Astrocyte of the spinal cord (primary cell): ENCODE measurements at places on chromosomes 5 and 9.

DNA sequence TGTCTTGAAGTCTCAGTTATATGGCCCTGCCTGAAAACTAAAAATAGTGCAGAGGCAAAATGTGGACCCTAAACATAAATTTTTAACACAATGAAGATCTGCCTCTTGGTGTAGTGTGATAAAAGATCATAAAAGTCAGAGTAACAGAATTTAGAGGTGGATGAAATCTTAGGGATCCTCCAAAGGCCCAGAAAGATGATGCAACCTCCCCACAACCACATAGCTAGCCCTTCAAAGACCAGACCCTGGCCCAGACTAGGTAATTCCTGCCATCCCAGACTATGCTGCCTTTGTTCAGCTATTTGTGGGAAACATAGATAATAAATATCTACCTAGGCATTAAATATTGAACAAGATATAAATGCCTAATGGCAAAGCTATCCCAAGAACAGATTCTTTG lies 15.3 kb downstream of the KLF9 start:
- DNase-seq, result no peak

DNA sequence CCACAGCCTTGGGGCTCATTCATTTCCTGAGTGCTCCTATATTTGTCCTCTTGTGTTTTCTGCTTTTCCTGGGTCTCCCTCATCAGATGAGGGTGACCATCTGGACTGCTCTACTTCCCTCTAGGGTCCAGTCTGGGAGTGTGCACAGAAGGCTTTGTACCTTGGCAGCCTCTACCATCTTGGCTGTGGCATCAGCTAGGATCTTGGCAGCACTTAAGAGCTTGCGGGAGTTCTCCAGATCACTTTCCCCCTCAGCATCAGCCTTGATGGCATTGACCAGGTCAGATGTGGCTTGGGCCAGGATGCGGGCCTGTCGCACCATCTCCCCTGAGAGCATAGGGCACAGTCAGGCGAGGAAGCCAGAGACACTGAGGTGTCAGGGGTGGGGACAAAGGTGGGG lies 15.8 kb downstream of the TLN1 start:
- DNase-seq, result no peak

DNA sequence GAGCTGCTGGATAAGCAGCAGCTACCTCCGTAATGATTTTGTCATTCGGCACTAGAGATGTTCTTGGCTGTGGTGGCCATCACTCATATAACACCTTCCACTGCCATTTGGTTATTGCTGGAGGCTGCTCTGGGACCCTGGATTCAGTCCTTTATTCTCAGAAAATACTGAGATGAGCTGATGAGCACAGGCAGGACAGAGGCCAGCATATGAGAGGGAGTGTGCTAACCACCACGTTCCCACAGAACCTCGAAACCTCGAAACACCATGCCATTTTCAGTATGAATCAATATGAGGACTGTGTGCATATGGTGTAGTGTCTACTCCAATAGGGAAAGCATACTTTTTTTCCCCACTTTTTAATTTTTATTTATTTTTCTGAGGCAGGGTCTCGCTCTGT lies 56.6 kb downstream of the ADAM19 start:
- no peak for DNase-seq

GRCh38 chr5:175457466-175457865 lies 13.5 kb upstream of the DRD1 start:
- DNase-seq, result no peak

GRCh38 chr5:117488976-117489500 lies 914.4 kb upstream of the SEMA6A start:
- DNase-seq, result no peak

GRCh38 chr9:30575691-30576090 lies 1808.8 kb upstream of the ACO1 start:
- no peak for DNase-seq

DNA sequence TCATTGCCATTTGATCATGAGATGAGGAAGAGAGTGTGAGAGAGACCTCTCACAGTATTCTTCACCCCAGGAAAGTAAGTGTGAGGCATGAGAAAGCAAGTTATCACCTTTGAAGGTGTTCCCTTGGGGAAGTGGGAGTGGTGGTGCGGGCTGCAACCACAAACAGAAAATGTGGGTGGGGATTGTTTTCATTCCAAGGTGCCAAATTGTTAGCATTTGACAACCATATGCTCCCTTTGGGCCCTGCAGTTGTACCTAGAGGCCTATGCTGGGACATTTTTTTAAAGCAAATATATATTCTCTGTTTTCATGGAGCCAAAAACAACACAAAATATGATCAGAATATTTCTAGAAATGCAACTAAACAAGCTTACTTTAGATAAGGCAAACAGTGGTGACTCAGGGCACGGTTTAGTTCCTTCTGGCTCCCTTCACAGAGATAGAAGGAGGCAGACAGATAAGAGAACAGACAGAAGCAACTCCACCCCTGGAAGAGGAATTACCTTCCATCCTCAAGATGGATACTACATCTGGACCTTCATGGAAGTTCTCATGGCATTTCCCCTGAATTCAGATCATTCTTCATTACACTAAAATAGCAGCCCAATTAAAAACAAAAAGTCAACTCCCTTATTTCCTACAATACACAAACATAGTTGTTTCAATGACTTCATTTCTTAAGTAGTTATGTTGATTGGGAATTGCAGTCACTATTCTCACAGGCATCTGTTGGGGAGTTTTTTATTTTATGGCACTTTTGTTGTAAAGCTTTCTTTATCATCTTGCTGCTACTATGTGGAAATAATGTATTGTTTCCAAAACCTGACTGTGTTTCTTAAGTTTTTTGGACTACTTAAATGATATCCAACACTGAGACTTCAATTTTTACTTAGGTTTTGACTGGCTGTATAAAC lies 416.6 kb downstream of the PLK2 start:
- DNase-seq, result no peak

GRCh38 chr5:157165261-157165660 lies 803 bp downstream of the GARIN3 start:
- DNase-seq, result no peak

- peak; percentile 86 for DNase-seq
Measured at GRCh38 chr5:57176350-57176857, 2.5 kb downstream of the GPBP1 start.

GRCh38 chr9:127683723-127684122 lies 23.1 kb upstream of the CFAP157 start:
- DNase-seq, result peak; percentile 35

DNA sequence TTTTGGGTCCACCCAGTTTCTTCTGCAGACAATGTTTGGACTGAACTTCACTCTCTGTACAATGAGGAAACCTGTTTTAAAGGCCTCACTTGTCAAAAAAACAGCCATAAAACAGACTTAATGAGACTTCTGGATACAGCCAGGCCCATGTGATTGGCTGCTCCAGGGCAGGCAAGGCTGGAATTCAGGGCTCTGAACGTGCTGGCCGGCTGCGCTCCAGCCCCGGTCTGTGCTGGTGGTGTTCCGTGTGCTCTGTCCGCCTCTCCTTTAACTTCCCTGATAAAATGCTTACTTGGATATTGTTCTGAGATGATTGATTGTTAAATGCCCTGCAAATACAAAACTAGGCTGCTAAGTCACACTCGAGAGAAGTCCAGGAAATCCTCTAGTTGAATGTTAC lies 131.2 kb upstream of the KLF4 start:
- DNase-seq, result no peak

GRCh38 chr9:113807173-113808061 lies 68.7 kb upstream of the ZNF618 start:
- DNase-seq, result peak; percentile 57

GRCh38 chr9:2242831-2243330 lies 227.7 kb downstream of the SMARCA2 start:
- peak; percentile 15 for DNase-seq

GRCh38 chr9:21672761-21673160 lies 129.7 kb upstream of the MTAP start:
- DNase-seq, result peak; percentile 46

DNA sequence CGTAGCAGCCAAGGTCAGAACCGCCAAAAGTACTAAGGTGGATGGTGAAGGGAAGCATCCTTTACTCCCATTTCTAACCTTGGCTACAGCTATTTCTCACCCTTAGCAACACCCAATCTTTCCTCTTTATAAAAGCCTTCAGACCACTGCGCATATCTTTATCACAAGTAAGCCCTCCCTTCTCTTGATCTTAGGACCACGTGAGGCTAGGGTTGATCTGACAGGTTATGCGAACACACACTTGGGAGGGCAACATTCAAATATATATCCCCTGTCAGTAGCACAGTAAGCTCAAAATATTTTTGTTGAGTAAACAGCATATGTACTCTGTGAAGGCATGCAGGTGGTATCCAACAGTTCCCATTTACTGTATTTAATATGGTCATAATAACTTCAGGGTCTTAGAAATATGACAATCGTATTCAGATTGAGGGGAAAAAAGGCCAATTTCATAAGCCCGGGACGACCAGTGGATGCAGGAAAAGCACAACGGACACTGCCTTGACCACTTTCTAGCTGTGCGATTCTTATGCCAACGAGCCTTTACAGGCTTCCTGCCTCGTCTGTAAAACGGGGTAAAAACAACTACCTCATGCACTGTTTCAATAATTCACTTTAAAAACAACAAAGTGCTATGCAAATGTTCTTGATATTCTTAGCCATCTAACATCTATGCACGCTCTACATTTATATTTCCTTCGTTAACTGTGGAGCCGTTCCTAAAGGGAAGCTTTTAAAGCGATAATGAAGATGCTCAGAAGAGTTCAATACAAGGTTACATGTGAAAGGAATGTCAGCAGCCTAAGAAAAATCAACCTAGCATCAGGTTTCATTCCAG lies 1.3 kb downstream of the ARSB start:
- no peak for DNase-seq

DNA sequence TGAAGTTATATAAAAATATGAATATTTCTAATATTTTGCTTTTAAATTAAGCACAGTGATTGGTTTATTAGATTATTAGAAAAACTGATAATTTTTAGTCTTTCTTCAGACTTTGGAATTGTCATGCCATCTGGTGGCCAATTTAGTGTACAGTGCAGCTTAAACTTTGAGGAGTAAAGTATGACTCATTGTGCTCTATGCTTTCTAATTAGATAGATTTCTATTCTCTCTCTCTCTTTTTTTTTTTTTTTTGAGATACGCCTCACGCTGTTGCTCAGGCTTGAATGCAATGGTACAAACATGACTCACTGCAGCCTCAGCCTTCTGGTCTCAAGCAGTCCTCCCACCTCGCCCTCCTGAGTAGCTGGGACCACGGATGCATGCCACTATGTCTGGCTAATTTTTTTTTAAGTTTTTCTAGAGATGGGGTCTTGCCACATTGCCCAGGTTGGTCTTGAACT lies 42.1 kb upstream of the GPR21 start:
- DNase-seq, result peak; percentile 91

- DNase-seq, result no peak
Measured at GRCh38 chr5:175223291-175223690, 220.7 kb downstream of the DRD1 start.

DNA sequence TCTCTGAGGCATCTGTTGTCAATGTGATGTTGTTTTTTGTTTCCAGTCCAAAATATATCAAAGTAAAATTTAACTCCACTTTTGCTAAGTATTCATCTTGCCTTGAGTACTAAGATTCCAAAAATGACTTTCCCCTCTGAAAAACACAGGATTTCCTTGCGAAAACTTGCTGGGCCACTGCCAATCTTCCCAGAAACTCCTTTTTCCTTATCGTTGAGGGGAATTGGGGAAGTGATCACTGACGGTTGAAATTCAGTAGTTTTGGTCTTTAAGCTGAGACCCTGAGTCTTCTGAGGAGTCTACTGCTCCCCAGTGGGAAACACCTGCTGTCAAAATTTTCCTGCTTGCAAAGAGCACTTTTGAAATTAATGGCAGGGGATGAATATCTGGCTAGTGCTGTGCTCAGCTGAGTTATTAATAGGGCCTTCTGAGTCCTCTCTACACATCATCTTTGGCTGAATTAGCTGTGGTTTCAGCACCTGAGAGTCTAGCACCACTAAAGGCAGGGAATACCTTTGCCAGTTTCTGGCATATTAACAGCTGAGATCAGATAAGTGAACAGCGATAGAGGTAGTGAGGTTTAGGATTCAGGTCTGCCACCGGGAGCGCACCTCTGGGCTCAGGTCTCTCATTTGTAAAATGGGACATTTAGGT lies 18.0 kb downstream of the TLR4 start:
- no peak for DNase-seq

DNA sequence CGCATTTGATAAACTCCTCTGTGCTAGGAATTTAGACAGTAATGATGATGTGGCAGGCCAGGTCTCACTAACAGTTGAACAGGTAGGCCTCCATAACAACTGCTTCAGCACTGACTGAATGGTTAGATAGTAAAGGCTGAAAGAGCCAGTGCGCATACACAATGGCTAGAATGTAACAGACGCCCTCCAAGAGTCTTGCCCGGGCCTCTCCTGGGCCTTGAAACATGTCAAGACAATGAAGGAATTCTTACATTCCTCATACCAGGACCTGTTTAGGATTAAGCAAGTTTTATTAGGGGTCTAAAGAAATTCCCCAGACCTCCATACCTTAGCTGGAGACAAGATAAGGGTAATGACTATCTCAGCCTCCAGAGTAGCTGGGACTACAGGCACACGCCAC lies 6.7 kb upstream of the BICD2 start:
- DNase-seq, result no peak

- DNase-seq, result peak; percentile 47
Measured at GRCh38 chr5:170159101-170159698, 53.5 kb downstream of the FOXI1 start.

GRCh38 chr9:26210338-26210851 lies 532.2 kb upstream of the TUSC1 start:
- peak; percentile 6 for DNase-seq

DNA sequence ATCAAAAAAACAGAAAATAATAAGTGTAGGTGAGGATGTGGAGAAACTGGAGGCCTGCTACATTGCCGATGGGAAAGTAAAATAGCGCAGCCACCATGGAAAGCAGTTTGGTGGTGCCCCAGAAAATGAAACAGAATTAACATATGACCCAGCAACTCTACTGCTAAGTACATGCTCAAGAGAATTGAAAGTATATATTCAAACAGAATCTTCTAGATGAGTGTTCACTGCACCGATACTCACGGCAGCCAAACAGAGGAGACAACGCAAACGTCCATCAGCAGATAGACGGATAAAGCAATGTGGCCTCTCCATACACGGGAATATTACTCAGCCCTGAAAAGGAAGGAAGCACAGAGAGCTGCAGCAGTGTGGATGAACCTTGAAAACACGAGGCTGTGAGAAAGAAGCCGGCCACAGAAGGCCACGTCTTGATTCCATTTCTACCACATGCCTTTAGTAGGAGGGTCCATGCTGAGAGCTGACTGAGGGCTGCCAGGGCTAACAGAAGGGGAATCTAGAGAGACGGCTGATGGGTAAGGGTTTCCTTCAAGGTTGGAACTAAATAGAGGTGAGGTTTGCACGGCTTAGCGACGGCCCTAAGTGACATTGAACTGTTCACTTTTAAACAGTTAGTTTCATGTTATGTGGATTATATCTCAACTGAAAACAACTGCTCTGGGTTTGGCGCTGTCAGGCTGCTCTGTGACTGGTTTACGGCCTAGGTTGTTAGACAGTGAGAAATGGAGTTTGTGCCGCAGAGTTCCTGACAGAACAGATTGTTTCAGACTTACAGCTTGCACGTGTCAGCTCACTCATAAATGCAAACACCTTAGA lies 29.8 kb downstream of the AHRR start:
- no peak for DNase-seq

GRCh38 chr5:148823871-148824270 lies 2.5 kb upstream of the ADRB2 start:
- no peak for DNase-seq

GRCh38 chr5:76548525-76549229 lies 74.5 kb downstream of the F2RL2 start:
- no peak for DNase-seq
